Activated CD4-positive, alpha-beta T cell treated with anti-CD3 and anti-CD28 coated beads, Interleukin-2, amount 10 ng/mL, durations not matched to agents 24 days and 14 days (primary cell): ENCODE measurements at places on chromosomes 3 and 15. TPM values are rescaled to one million over a fixed set of nuclear protein-coding genes. Genes with fewer than 3 reads are reported as not detected.

GRCh38 chr3:51773529-51774056 lies 5.4 kb downstream of the IQCF6 start:
- no peak for DNase-seq

Gene DGKG
- total RNA-seq: 0.14 and 0.28 TPM in 2 replicates

DNA sequence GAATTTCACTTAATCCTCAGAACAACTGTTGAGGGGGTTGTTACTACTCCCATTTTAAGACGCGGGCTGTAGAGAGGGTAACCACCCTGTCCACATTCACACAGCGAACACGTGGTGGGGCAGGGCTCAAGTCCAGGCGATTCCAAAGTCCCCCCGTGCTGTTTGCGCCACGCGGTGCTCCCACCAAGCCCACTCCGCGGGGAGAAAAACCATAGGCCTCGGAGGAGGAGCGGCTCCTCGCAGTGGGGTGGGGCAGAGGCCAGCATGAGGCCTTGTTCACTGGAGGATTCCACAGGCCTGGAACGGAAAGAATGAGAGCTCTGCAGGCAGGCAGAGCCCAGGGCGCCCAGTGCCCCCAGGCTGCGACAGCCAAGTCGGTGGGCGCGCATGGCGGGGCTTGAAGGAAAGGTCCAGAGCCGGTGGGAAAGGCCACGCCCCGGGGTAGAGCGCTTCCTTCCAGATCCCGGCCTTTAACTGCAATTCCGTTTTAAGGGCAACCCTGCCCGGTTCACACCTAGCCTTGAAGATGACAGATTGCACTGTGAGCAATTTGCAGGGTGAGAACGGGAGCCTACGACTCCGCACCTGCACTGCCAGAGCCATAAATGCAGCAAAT lies 161.8 kb upstream of the TBL1XR1 start:
- peak; percentile 81 for DNase-seq

DNA sequence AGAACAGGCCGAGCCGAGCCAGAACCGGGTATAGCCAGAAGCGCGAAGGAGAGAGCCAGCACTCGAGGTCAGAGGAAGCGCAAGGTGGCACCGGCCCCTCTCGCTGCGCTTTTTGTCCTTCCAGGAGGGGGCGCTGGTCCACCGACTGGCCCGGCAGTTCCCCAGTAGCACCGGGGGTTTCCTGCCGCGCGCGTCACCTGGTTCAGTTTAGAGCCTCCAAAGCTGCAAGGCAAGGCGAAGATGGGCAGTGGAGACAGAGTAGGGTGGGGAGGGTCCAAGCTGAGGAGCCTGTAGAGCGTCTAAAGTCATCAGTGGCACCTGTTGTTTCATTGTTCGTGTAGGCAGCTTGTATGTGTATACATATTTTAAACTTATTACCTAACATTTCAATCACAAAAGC lies 7.6 kb upstream of the NR2E3 start:
- peak; percentile 80 for DNase-seq

- DNase-seq: no peak
These were observed 141.0 kb upstream of the MYRIP start for GRCh38 chr3:39668420-39668819.

Gene ONECUT1
- not detected in 2 replicates for total RNA-seq

DNA sequence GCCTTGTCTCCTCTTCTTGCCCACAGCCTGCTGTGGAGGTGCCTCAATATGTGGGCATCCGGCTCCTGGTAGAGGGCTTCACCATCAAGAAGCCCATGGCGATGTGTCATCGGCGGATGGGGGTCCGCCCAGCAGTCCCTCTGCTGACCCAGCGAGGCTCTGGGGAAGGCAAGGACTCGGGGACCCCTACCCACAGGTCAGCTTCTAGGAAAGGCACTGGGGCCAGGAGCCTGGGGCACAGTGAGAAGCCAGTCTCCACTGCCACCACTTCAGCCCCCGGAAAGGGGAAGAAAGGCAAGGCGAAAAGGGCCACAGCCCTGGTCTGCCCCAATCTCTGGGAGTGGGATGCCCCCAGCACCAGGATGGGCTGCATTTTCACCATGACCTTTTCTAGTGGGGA lies 10.7 kb downstream of the RPUSD3 start:
- no peak for DNase-seq

Gene LACTB
- total RNA-seq: 15.7 and 18.1 TPM in 2 replicates

Gene CASR
- not detected in 2 replicates for total RNA-seq

Gene RBM5
- 154 and 161 TPM in 2 replicates for total RNA-seq
